ENCODE measurements at places on chromosomes 3 and 15.

DNA sequence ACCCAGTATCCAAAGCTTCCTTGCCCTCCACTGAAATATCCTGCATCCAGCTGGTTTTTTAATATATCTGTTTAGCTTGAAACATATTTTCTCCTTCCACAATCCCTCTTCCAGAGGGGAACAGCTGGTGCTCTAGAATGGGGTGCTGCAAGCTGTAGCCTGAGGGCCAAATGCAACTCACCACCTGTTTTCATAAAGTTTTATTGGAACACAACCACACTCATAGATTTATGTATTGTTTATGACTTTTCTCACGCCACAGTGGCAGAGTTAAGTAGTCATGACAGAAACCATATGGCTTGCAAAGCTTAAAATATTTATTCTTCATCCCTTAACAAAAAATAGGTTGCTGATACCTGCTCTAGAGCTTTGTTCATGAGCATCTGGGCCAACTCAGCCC lies 298.7 kb downstream of the CLSTN2 start:
- DNase-seq = no peak

DNA sequence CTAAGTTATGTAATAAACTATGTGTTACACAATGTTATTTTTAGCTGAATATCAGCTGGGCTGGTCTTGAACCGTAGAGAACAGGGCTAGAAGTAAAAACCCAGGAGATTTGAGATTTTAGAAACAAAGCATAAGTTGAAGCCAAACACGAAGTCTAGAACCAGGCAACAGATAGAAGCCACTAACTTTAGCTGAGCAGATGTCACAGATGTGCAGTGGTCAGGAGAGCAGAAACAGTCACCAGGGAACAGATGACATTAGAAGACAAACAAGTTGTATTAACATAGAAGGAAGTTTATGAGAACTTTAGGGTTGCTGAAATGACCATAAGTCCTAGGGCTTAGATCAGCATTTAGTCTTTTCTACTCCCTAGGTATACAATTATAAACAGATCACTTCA lies 731.0 kb downstream of the ZNF385D start:
- no peak for DNase-seq

DNA sequence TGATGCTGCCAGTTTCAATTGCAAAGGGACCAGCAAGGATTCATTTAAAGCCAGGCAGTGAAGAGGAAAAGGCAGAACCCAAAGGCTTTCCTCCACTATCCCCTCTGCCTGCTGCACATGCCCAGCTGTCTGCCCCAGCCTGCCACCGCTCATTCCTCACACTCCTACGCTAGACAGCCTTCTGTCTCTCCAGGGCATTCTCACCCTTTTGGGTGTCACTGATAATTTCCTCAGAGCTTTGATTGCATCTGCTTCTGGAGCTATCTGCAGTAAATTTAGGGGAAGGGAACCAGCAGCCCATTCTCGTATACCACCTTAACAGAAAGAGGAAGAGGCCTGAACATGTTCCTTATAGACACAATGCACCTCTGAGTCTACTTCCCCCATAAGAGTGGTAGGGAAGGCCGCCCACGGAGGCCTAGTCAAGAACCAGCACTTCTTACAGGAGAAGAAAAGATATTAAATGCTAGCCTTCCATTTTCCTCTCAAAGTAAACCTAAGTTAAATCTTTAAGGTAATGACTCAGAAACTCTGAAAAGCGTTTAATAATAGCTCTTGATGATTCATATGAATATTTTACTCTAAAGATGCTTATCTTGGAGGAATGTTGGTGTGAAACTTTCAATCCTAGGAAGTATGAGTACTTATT lies 20.9 kb downstream of the NUDT16 start:
- no peak for DNase-seq

- peak; percentile 21 for DNase-seq
These were observed 181.0 kb downstream of the ATG7 start for GRCh38 chr3:11452885-11453847.

DNA sequence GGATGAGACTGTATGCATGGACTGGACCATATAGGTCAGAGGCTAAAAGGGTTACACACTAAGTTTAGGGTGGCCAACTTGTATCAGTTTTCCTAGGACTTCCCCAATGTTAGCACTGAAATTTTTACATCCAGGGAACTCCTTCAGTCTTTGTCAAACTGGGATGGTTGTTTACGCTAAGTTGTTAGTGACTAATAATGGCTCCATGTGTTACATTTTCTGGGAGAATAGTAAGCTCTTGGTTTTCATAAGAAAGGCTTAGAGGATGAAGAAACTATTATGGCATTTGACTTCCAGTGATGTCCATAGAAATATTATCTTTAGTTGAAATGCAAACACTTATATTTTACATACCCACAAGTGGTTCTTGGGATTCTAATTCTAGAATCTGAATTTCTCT lies 57.9 kb upstream of the ST3GAL6 start:
- DNase-seq = no peak

- DNase-seq = no peak
These were observed 3.0 kb upstream of the SOX14 start for GRCh38 chr3:137761099-137761562.

- DNase-seq = peak; percentile 43
These were observed 289.0 kb upstream of the RASGRP1 start for GRCh38 chr15:38853608-38854007.

- DNase-seq = no peak
These were observed 55.8 kb downstream of the TBC1D5 start for GRCh38 chr3:17686613-17687012.

DNA sequence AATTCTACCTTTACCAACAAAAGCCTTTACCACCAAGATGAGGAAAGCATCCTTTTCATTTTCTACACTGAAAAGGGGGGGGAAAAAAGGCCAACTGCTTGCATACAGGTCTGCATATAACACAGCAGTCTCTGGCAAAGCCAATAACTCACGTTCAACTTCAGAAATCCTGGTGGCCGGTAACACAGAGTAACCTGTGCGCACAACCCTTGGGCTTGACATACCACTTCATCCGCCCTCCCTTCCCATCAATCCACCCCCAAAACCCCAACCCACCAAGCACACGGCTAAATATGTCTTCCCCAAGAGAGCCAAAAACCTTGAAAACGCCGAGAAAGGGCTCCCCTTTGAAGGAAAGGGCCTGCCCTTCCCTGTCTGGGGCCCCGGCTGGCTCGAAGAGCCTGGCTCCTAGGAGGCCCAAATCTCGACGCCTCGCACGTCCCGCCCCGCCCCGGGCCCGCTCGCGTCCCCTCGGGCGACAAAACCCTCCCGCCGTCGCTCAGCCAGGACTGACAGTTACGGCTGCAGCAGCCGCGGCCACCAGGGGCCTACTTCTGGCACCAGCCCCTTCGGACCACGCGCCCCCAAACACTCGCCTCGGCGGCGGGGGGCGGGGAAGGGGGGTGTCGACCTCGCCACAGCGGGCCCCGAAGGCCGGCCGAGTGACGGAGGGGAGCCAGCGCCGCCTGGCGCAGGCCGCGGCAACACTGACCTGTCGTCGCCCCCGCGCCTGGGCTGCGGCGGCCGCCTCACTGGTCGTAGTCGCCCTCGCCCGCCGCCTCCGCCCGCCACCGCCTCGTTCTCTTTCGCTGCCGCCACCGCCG lies 835 bp downstream of the UBE3A start:
- DNase-seq = peak; percentile 64

- no peak for DNase-seq
These were observed 540 bp upstream of the KLHL40 start for GRCh38 chr3:42684632-42685362.

DNA sequence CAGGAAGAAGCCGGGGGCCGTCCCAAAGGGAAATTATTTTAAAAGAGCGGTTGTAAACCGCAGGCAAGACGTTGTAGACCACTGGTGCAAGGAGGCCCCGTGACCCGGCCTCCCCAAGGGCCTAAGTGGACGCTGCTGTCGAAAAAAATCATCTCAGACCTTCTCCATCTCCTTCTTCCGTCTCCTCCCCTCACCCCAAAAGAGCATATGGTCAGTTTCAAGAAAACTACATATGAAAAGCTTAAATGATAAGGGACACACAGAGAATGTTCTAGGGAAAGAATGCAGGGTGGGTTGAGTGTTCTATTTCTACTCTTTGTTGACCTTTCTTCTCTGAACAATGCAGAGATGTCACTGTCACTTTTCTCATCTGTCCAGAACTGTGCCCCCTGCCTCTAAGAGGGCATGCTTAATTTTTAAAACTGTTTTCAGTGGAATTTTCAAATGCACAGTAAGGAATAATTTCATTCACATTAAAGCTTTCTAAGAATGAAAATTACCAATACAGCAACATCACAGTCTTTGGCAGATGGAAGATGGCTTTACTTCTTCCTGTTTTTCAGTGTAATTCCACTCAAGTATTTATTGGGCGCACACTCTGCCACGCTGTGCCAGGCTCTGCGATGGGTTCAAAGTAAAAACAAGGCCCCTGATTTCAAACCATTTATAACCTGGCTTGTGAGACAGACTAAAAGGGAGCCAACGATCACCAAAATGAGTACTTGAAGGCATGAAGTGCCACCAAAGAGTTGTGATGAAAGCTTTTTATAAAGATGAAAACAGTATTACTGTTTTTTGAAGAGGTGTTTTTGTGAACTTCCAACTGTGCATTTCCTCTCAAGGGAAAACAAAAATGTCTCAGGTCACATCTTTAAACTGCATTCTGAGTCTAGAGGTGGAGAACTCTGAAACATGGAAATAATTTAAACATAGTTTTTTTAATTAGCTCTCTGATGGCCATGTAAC lies 891 bp upstream of the TOP2B start:
- no peak for DNase-seq

DNA sequence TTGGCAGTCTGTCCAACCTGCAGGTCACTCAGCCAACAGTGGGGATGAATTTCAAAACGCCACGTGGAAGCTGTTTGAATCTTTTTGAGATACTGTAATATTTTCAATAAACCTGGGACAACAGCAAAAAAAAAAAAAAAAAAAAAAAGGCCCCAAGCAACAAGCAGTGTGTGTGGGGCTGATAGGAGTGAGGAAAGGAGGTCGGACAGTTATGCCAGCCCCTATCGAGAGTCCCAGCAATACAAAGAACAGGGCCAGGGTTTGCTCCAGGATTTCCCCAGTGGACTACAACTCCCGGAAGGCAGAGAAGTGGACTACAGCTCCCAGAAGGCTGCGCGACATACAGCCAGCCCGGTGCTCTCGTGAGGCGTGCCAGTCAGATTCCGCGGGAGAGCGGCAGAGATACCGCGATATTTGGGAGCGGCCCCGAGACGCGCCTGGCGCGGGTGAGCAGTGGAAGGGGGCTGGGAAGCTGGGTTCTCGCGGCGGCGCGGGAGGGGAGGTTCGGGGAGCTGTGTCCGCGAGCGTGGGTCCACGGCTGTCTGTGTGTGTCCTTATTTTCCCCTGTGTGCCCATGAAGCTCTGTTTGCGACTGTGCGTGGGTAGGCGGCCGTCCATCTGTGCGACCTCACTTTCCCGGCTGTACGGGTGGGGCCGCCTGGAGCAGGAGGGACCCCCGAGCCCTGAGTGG lies at the start of gene PPCDC:
PPCDC (plus strand) TSS at position 410 of the 691 bp plus-strand sequence. CDS start 4,729 bp downstream, outside the sequence.
- DNase-seq = peak; percentile 99

DNA sequence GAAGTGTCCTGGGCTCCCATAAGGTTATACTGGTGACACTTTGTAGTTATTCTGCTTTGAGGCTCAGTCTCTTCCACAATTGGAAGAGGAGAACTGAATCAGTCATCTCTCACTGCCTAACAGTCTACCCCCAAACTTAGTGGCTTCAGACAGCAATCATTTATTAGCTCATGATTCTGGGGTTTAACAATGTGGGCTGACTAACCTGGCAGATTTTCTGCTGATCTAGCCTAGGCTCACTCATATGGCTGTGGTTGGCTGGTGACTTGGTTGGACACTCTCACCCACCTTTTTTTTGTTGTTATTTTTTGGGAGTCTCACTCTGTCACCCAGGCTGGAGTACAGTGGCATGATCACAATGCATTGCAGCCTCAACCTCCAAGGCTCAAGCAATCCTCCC lies 7.1 kb downstream of the GPD1L start:
- DNase-seq = no peak

DNA sequence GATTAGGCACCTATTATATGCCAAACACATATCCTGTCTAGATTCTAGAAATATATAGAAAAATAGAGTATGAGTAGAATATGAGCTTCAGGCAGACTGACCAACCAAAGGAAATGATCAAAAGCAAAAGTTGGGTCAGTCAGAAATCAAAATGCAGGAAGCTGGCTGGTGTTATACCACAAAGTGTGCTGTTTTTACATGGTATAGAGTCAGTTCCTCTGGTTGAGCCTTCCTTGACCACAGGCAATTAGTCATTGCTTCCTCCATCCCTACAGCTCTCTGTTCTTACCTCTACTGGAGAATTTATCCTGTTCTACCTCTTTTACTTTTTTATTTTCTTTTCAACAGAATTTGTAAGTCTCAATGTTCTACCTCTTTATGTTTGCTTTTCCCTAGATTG lies 149.8 kb downstream of the TMCO5A start:
- no peak for DNase-seq

DNA sequence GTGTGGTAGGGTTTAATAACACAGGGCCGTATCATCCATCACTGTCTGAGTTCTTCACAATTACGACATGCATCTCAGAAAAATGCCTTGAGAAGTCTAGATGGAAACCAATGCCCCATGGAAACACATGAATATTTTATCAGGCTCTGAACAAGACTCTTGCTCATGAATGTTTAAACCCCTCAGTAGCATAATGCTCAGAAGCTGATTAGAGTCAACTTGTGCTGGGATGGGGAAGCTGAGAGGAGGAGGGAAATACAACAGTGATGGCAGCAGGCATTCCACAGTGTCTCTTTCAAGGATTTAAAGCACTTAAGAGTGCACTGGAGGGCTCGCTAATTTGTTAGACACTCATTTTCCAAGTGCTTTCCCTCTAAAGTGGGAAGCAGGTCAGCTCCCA lies 3.8 kb downstream of the GPR156 start:
- no peak for DNase-seq

- DNase-seq = no peak
These were observed 1.9 kb upstream of the IGDCC4 start for GRCh38 chr15:65424683-65425082.

- DNase-seq = no peak
These were observed 25.7 kb downstream of the TKT start for GRCh38 chr3:53230041-53230621.

- no peak for DNase-seq
These were observed 87.7 kb downstream of the VGLL4 start for GRCh38 chr3:11555881-11556633.

GRCh38 chr3:118936811-118937210 lies 97.8 kb downstream of the IGSF11 start:
- DNase-seq = no peak

DNA sequence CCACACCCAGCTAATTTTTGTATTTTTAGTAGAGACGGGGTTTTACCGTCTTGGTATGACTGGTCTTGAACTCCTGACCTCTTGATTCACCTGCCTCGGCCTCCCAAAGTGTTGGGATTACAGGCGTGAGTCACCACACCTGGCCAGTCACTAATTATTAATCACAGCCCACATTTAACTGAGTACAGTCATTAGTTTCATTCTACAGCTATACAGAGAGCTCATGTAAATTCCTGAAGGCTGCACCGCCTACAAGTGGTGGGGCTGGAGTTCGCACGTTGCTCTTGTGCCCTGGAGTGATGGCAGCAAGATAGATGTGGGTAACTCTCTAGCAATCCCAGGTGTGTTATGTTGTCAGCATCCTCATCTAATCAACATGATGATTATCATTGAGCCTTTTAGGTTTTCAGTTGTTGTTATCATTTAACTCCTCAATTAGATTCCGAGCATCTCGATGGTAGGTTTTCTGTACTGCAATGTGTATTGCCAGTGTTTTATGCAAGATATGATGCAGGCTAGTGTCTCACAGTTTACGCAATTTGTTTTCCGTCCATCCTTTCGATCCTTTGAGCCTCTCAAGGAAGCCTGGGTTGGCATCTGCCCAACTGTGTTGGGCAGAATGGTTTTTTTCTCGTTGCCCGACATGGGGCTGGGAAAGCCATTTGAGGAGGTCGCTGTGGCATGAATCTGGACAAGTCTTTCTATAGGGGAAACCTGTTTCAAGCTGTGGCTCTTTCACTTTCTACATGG lies 216.3 kb downstream of the LPP start:
- no peak for DNase-seq

Data from AG08396 (cell line).